Melanocyte of skin (primary cell): ENCODE measurements at places on chromosomes 3 and 15. TPM values are rescaled to one million over a fixed set of nuclear protein-coding genes. Genes with fewer than 3 reads are reported as not detected.

Gene GOLGA6B
- under 0.01 TPM in 1 of 2 replicates, not detected in the other for total RNA-seq

Gene CCDC39
- not detected in 2 replicates for total RNA-seq

Gene WDR53
- total RNA-seq = 5.2 and 9.1 TPM in 2 replicates

Gene TRIM42
- total RNA-seq = not detected in 2 replicates

Gene SLC22A14
- total RNA-seq = under 0.01 and 0.15 TPM in 2 replicates
